ENCODE measurements at places on chromosomes 12 and 14.
A peak's percentile ranks its signal among the peaks of the same experiment; 100 is the strongest.

DNA sequence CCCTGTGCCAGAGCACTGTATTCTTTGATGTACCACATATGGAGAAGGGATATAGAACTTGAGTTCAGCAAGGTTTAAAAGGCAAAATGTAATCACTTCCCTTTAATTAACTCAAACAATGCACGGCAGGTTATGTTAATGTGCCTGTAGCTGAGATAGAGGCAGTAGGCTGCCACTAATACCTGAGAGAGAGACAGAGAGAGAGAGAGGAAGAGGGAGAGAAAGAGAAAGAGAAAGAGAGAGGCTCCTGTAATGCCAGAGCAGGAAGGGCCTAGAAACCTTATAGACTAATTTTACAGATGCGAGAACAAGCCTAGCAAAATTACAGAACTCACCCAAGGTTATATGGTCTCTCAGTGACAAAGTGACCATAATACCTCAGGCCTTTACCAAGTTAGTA lies 679.8 kb downstream of the NRXN3 start:
- no peak for DNase-seq

GRCh38 chr12:89350260-89350629 lies 2.1 kb downstream of the DUSP6 start:
- DNase-seq: no peak

DNA sequence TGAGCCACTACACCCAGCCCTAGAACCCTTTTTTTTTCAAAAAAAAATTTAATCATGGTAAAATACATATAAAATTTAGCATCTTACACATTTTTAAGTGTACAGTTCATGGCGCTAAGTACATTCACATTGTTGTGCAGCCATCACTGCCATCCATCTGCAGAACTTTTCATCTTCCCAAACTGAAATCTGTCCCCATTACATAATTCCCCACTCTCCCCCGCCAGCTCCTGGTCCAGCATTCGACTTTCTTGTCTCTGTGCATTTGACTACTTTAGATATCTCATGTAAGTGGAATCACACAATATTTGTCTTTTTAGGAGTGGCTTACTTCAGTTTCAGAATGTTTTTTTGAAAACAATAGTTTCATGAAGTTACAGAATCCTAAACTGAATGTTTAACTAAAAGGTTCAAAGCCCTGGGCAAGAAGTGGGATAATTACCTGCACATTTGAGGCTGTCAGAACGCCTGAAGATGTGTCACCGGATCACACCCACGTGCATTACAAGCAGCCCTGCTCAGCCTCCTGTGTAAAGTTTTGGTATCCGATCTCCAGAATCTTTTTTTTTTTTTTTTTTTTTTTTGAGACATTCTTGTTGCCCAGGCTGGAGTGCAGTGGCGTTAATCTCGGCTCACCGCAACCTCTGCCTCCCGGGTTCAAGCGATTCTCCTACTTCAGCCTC lies 12.7 kb downstream of the EML1 start:
- no peak for DNase-seq

- DNase-seq: no peak
Observed at GRCh38 chr12:110636516-110636915, 22.6 kb downstream of the TCTN1 start.

DNA sequence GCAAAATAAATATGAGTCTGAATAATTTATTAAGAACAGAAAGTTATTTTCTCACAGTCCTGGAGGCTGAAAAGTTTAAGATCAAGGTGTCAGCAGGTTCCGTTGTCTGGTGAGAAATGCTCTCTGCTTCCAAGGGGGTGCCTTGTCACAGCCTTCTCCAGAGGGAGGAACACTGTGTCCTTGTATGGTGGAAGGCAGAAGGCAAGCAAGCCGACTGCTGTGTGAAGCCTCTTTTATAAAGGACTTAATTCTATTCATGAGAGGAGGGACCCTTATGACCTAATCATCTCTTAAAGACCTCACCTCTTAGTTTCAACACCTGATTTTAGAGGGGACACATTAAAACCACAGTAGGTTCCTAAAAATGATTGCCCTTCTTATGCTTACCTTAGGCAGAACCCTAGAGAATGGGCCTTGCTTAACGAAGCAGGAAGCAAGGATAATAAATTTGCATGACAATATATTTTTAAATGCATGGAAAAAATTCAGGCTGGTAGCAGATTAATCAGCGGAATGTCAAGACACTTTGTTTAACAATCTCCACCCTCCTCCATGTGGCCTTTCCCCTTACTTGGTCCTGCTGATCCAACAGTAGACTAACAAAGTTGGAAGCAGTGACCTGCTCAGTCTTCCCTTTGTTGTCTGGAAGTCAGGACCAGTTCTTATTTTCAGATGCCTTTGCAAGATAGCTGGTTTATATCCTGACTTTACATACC lies 154.9 kb downstream of the DYRK2 start:
- DNase-seq: no peak

- DNase-seq: no peak
Observed at GRCh38 chr14:45091710-45092109, 7.8 kb downstream of the PRPF39 start.

DNA sequence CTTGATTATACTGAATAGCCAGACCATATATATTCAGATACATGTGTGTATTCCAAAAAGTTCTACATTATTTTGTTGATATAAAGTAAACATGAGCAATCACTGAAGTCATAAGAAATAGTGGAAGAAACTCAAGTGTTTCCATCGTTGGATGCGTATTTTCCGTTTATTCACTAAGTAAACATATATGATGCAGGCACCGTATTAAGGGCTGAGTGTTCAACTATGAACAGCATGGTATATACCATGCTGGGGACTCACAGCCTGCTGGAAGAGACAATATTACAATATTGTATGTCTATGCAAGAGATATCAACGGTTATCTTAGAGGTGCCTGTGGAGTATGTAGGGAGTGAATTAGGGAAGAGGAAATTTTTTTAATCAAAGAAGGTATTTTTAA lies 1.2 kb downstream of the PYROXD1 start:
- no peak for DNase-seq

GRCh38 chr12:119259484-119259883 lies 75.0 kb upstream of the CCDC60 start:
- no peak for DNase-seq

- DNase-seq: no peak
Observed at GRCh38 chr14:104799244-104800014, 1.5 kb upstream of the ZBTB42 start.

- DNase-seq: no peak
Observed at GRCh38 chr12:71766202-71766601, 11.5 kb downstream of the RAB21 start.

GRCh38 chr12:48119834-48120195 lies 651 bp downstream of the PFKM start:
- DNase-seq: no peak

DNA sequence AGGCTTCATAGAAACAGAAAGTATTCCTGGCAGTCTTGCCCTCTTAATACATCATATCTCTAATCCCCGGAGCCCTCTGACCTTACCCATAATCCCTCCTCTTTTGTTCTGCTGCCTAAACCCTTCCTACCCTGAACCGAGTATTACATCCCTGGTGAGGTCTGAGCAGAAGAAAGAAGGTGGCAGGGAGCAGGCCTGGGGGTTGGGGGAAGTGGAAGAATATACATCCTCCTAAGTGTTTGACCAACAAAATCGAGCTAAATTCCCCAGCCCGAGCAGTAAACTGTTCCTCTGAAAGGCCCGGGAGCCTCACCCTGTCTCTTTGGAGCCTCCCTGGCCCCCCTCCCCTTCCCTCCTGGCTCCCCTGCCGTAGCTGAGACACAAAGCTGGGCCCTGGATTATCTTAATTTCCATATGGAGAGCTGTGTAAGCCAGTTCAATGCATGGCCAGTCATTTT lies 192.6 kb upstream of the LHX5 start:
- no peak for DNase-seq

- DNase-seq: no peak
Observed at GRCh38 chr14:64700894-64701293, 3.3 kb upstream of the PLEKHG3 start.

- no peak for DNase-seq
Observed at GRCh38 chr12:90970471-90970870, 15.5 kb upstream of the CCER1 start.

DNA sequence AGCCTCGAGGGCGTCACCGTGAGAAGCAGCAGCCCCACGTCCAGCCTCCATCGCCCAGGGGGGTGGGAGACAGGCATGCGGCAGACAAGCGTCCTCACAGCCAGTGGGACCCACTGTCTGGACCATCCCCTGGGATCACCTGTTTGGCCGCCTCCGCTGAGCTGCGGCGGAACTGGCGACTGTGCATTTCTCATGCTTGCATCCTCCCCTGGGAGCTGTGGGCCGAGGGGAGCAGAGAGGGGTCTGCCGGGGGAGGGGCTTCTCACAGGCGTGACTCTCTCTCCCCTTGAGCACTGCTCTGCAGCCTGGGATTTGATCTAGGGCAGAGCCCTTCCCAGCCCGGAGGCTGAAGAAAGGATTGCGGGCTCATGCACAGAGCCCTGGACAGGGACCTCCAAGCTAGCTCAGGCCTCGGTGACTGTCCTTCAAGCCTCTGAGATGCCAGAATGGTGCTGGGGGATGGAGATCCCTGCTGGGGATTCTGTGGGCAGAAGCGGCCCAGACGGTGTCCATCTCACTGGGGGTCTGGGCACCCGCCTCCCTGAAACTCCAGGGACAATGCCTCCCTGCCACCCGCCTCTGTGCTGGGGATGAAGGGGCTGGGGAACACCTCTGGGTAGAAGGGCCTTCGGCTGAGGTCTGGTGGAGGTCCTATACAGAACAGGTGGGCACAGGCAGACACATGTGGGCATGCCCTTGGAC lies 61.1 kb downstream of the PRIMA1 start:
- DNase-seq: no peak

DNA sequence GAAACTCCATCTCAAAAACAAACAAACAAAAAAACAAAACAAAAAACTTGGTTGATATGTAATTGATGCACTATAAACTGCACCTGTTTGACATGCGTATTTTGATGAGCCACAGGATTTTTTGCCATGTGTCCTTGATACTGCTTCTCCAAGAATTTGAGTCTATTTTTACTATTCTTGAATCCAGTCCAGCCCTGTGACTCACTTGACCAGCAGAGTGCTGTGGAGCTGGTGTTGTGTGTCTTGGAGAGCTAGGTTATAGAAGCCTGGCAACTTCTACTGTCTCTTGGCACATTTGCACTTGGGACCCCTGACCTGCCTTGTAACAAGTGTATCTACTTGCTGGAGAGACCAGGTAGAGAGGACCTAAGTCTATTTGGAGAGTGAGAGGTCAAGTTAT lies 52.0 kb downstream of the KLRG1 start:
- no peak for DNase-seq

DNA sequence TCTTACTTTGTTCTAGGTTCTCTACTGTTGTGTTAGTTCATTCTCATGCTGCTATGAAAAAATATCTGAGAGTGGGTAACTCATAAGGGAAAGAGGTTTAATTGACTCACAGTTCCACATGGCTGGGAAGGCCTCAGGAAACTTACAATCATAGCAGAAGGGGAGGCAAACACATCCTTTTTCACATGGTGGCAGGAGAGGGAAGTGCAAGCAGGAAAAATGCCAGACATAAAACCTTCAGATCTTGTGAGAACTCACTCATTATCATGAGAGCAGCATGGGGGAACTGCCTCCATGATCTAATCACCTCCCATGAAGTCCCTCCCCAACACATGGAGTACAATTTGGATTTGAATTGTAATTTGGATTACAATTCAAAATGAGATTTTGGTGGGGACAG lies 69.6 kb downstream of the MGST1 start:
- no peak for DNase-seq

GRCh38 chr12:16604596-16605252 lies 1.2 kb downstream of the LMO3 start:
- DNase-seq: no peak

GRCh38 chr12:58938440-58938839 lies 18.1 kb upstream of the LRIG3 start:
- DNase-seq: no peak

- peak; percentile 39 for DNase-seq
Observed at GRCh38 chr14:60327447-60328331, 78.7 kb downstream of the PPM1A start.

- DNase-seq: no peak
Observed at GRCh38 chr14:103286460-103286859, 47.6 kb upstream of the EIF5 start.

GRCh38 chr14:54784657-54785056 lies 118.0 kb downstream of the GCH1 start:
- DNase-seq: no peak

- no peak for DNase-seq
Observed at GRCh38 chr14:55399852-55400251, 11.8 kb downstream of the ATG14 start.

- DNase-seq: no peak
Observed at GRCh38 chr12:24482044-24482443, 466.9 kb downstream of the BCAT1 start.

- no peak for DNase-seq
Observed at GRCh38 chr12:46224386-46224785, 44.5 kb downstream of the SLC38A1 start.

- no peak for DNase-seq
Observed at GRCh38 chr14:80536456-80536855, 325.2 kb upstream of the DIO2 start.

DNA sequence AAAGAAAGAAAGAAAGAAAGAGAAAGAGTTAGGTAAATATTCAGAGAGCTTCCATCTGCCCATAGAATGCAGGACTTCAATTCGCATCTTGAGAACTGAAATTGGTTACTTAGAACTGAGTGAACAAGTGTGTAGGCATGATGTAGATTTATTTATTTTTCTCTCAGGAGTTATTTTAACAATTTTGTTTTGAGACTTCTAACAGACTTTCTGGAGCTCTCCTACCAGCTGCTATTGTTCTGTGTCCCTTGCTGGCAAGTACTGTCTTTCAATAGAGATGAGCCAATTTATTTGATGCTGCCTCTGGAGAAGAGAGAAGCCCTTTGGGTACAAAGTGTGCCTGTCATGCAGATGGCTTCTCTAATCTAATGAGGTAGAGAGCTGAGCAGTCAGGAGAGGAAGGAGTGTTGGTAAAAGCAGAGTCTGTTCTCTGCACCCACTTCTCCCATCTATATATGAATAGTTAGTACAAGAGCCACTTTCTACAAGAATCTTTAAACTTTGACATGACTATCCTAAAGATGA lies 67.0 kb downstream of the SYT1 start:
- no peak for DNase-seq

DNA sequence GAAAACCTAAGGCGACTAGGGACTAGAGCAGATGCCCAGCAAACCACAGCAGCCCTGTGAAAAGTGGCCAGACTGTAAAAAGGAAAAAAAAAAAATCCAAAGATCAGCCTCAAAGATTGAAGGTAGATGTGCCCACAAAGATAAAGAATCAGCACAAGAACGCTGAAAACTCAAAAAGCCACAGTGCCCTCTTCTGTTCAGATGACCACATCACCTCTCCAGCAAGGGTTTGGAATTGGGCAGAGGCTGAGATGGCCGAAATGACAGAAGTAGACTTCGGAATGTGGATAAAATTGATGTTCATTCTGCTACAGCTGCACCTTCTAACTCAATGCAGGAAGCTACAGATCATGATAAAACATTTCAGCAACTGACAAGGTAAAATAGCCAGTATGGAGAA lies 154.4 kb downstream of the GPHN start:
- no peak for DNase-seq

DNA sequence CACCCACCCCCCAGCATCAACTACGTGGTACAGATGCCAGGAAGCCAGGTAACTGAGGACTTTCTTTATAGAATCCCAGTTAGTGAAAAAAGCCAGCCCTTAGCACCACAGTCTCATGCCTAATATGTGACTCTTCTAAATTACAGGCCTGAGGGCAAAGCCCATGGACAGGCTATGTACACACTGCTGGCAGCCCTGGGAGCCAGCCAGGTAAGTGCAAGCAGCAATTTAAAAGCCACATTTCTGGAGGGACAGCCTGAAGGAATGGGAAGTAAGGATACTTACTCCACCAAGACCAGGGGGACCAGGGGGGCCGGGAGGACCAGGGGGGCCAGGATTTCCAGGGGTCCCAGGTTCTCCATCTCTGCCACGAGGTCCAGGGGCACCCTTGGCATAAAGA lies 7.0 kb downstream of the COL2A1 start:
- DNase-seq: no peak

Data from stimulated activated CD4-positive, alpha-beta T cell treated with anti-CD3 and anti-CD28 coated beads, Interleukin-1b, Interleukin-23, amount 100 ng/mL, for 48 hours (primary cell).